Aorta (tissue), 5 donors: ENCODE measurements at places on chromosomes 13 and 19. TPM values are rescaled to one million over a fixed set of nuclear protein-coding genes. Genes with fewer than 3 reads are reported as not detected.

Gene TTC9B
- polyA plus RNA-seq, result not detected

DNA sequence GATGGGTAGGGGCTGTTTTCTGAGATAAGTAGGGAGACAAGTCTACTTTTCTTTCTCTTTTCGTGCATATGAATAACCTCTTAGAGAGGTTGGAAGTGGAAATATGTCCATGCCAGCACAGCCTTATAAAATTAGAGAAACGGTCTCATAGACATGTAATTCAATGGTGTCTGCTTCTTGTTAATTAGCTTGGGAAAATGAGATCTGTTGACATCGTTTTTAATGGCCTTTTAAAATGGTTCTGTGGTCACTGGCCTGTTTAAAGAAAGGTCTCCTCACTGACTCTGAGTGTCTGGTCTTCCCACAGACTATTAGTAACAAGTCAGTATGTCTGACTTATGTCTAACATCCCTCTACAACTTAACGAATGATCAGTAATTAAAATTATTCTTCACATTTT, 487.1 kb downstream of the SLITRK6 start:
- H3K36me3 ChIP-seq, result no peaks in the 10 kb centered on the region
- no peaks in the 10 kb centered on the region for H3K4me1 ChIP-seq
- no peak overlapping the region for H3K4me3 ChIP-seq
- H3K27ac ChIP-seq, result no peak overlapping the region
- no peaks in the 10 kb centered on the region for H3K27me3 ChIP-seq

- H3K36me3 ChIP-seq, result no peaks in the 10 kb centered on the region
- H3K4me3 ChIP-seq, result no peak overlapping the region
- H3K4me1 ChIP-seq, result no peaks in the 10 kb centered on the region
- no peak overlapping the region for H3K27ac ChIP-seq
Observed at GRCh38 chr13:22836475-22836874, 344.3 kb upstream of the SGCG start.

Gene PDX1
- polyA plus RNA-seq, result not detected

DNA sequence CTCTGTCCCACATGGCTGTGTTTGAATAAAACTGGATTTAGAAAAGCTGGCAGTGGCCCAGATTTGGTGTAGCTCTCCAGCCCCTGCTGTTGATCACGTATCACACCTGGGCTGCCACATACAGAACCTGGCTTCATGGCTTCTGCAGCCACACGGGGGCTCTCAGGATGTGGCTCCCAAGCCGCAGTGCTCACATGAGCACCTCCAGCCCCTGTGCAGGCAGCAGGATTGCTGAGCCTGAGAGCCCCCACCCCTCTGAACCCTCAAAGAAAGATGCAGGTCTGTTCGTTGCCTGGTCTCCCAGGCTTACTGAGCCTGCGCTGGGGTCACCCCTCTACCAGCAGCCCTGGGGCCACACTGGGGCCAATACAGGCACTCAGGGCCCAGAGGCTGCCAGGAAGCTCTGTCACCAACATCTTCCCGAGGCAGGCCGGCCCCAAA, 2.7 kb downstream of the PLEKHF1 start:
- H3K27me3 ChIP-seq, result no peaks in the 10 kb centered on the region
- H3K4me3 ChIP-seq, result no peak overlapping the region
- no peak overlapping the region for H3K27ac ChIP-seq
- no peaks in the 10 kb centered on the region for H3K36me3 ChIP-seq

DNA sequence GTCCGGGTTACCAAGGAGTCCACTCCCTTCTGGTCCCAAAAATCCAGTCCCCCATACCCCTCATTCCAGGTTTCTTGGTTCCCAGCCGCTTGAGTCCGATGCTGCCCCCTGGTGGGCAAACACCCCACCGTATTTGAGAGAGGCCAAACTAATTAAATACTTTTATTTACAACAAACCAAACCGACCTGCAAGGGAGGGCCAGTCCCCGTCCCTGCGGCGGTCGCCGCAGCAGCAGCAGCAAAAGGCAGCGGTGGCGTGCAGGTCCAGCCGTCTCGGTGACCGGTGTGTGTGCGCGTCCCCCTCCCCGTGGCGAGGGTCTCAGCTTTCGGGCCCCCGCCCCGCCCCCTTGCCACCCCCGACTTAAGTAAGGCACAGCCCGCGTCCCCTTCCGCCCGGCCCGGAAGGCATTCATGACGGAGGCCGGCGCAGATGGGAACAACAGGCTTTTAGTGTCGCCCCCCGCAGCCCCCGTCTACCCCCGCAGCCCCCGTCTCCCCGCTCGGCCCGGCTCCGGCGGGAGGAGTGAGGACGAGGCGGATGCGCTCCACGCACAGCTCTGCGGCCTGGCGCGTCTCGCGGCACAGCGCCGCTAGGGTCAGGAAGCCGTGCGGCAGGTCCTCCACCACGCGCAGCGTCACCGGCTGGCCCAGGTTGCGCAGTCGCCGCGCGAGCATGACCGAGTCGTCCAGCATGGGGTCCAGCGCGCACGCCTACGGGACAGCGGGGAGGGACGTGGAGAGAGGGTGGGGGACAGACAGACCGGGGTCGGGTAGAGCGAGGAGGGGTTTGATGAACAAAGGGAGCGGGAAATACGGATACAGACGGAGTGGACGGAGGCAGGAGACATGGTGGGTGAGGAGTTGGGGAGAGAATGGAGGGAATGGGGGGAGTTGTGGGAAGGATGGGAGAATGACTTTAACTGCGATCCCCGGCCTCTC, 11.5 kb upstream of the CNFN start:
- peak; percentile 94 for DNase-seq
- H3K27ac ChIP-seq, result no peak overlapping the region
- H3K27me3 ChIP-seq, result no peaks in the 10 kb centered on the region

DNA sequence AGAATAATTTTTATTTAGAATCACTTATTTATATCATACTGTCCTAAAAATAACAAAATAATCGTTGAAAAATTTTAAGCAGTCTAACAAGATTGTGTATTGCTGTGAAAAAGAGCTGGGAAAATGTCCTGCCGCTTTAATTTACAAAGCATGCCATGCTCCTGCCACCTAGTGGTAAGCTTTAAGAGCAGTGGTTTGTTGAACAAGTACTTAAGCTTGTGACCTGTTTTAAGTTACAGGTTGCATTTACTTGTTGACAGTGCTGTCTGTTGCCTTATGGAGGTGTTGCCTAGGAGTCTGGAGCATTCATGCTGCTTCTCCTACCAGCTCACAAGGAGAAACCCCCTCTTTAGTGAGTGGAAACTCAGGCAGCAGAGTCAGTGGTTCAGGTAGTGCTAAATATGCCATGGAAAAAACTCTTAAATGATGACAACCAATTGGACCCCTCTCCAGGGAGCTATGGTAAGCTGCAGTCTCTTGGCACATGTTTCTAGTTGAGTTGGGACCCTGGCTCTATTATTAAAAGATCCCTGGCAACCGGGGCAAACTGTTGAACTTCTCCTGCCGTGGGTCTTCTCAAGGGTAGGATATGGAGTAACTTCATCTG, 68.4 kb downstream of the SPATA13 start:
- H3K4me1 ChIP-seq, result no peaks in the 10 kb centered on the region
- H3K27me3 ChIP-seq, result no peaks in the 10 kb centered on the region
- no peak overlapping the region for H3K27ac ChIP-seq
- H3K4me3 ChIP-seq, result no peak overlapping the region
- H3K36me3 ChIP-seq, result no peaks in the 10 kb centered on the region
- DNase-seq, result no peak

- H3K4me1 ChIP-seq, result no peaks in the 10 kb centered on the region
- peak; percentile 52 for DNase-seq
- no peaks in the 10 kb centered on the region for H3K36me3 ChIP-seq
- no peak overlapping the region for H3K27ac ChIP-seq
- no peak overlapping the region for H3K4me3 ChIP-seq
Observed at GRCh38 chr19:12641456-12641855, 25.1 kb downstream of the MAN2B1 start.

DNA sequence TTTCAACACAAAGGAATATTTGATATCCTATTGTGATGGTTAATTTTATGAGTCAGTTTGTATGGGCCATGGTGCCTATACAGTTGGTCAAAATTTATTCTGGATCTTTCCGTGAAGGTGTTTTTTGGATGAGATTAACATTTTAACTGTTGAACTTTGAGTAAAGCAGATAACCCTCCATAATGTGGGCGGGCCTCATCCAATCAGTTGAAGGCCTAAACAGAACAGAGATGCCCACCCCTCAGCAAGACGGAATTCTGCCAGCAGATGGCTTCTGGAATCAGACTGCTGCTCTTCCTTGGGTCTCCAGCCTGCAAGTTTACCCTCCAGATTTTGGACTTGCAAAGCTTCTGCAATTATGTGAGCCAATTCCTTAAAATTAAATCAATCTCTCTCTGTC, 16.0 kb downstream of the CSNK1A1L start:
- H3K27me3 ChIP-seq, result no peaks in the 10 kb centered on the region
- H3K4me3 ChIP-seq, result no peak overlapping the region
- H3K4me1 ChIP-seq, result no peaks in the 10 kb centered on the region
- DNase-seq, result no peak
- no peaks in the 10 kb centered on the region for H3K36me3 ChIP-seq

GRCh38 chr13:51829568-51829899, 15.4 kb downstream of the TMEM272 start:
- no peaks in the 10 kb centered on the region for H3K27me3 ChIP-seq
- no peaks in the 10 kb centered on the region for H3K4me1 ChIP-seq
- no peak overlapping the region for H3K27ac ChIP-seq
- no peaks in the 10 kb centered on the region for H3K36me3 ChIP-seq
- no peak for DNase-seq

- no peak overlapping the region for H3K4me3 ChIP-seq
- H3K36me3 ChIP-seq, result no peaks in the 10 kb centered on the region
- no peak overlapping the region for H3K27ac ChIP-seq
Observed at GRCh38 chr13:99617474-99618255, 116.4 kb downstream of the TM9SF2 start.

Gene CYP2A7
- polyA plus RNA-seq, result not detected

- DNase-seq, result no peak
- H3K4me3 ChIP-seq, result no peak overlapping the region
- H3K27me3 ChIP-seq, result no peaks in the 10 kb centered on the region
- H3K36me3 ChIP-seq, result no peaks in the 10 kb centered on the region
- H3K27ac ChIP-seq, result no peak overlapping the region
Observed at GRCh38 chr13:48297131-48297786, 6.3 kb upstream of the RB1 start.

DNA sequence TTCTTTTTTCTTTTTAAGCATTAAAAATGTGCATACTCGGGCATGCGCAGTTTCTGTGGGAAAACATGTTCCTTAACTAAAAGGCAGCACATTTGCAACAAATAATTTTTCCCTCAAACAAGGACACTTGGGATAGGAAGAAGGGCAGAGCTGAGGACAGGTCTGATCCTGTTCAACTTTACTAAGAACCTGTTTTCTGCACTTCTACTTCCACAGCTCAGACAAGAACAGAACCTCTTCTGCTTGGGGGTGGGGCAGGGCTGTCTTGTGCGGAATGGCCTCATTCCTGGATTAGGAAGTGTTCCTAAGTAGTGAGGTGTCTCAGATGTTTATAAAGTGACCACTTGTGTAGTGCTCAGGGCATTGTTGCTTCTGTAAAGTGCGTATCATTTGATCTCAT, 18.3 kb downstream of the SAFB start:
- no peaks in the 10 kb centered on the region for H3K27me3 ChIP-seq
- no peak overlapping the region for H3K27ac ChIP-seq
- DNase-seq, result no peak
- no peak overlapping the region for H3K4me3 ChIP-seq

- no peak overlapping the region for H3K27ac ChIP-seq
- no peaks in the 10 kb centered on the region for H3K4me1 ChIP-seq
- DNase-seq, result no peak
Observed at GRCh38 chr13:25037057-25037813, 58.7 kb upstream of the PABPC3 start.

Gene SIGLEC12
- polyA plus RNA-seq, result 0.75 TPM
